ENCODE measurements at places on chromosomes 16 and 17.
A peak's percentile ranks its signal among the peaks of the same experiment; 100 is the strongest.

GRCh38 chr17:80474961-80475909 is 1.2 kb downstream of the NPTX1 start:
- no peak for DNase-seq

DNA sequence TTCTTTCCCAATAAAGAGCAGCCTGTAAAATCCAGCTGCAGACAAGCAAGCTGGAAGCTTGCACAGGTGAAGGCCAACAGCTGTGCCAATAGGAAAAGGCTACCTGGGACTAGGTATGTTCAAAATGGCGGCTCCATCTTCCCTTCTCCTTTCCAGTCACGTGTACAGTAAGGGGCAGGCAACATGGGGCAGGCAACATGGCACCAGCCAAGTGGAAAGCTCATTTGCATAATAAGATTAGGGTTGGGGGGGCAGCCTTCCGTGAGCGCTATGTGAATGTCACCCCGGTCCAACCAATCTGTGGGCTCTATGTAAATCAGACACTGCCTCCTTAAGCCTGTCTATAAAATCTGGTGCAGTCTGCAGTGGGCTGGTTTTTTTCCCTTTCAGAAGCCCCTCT is 31.3 kb downstream of the TVP23A start:
- no peak for DNase-seq

- DNase-seq = no peak
These were observed 175.5 kb downstream of the PRKCB start for GRCh38 chr16:24011237-24011636.

DNA sequence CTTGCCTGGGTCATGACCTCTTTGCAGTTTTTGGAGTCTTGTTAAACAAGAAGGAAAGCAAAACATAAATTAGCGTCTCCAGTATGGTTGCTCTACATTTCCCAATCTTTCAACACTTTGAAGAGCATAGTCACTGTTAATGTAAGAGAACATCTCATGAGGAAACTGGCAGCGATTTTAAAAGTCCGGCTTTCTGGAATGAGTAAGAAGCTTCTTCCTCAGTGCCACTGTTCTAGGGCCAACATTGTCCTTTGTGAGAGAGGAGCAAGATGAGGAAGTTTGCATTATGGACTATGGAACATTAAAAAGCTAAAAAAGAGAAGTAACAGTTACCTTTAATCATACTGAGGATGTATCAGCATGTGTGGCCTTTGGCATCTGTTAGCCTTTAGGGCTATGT is 73.1 kb downstream of the WNT3 start:
- no peak for DNase-seq

- no peak for DNase-seq
These were observed 2.4 kb downstream of the GOSR2 start for GRCh38 chr17:46925185-46925868.

GRCh38 chr17:4440690-4441686 is 7.2 kb downstream of the SPNS3 start:
- peak; percentile 61 for DNase-seq

DNA sequence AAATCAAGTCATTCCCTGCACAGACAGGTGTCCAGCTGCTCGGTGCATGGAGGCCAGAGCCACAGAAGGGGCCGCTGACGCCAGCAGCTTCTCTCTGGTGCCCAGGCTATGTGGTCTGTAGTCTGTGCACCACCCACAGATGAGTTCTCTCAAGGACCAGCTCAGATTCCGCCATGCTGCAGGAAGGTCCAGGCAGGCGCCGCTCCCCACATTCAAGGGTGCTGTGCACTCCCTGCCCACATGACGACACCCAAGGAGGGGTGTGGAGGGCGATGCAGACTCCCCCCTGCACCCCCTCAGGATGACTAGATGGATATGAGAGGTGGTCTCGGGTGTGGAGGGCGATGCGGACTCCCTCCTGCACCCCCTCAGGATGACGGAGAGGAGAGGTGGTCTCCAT is 119.0 kb downstream of the ANKRD11 start:
- DNase-seq = no peak

- no peak for DNase-seq
These were observed 211.2 kb downstream of the RPTOR start for GRCh38 chr17:80755650-80756405.

GRCh38 chr16:50371936-50372595 is 3.3 kb upstream of the BRD7 start:
- DNase-seq = no peak

- DNase-seq = peak; percentile 74
These were observed 22.5 kb upstream of the SLC35B1 start for GRCh38 chr17:49730078-49730784.

DNA sequence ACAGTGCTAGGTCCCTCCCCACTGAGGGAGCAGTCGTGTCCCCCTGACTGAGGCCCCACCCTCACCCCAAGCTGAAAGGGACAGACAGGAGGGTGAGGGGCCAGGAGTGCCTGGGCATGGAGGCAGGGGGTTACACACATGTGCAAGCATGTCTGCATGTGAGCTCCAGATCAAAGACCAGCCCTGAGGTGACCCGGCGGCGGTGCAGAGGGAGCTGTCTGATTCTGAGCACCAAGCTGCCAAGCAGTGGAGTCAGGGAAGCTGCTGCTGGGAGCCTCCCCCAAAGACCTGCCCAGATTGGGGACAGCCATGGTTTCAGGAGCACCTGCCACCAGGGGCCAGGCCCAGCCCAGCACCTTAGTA is 5.5 kb downstream of the DLX3 start:
- no peak for DNase-seq

- no peak for DNase-seq
These were observed 19.7 kb downstream of the APPBP2 start for GRCh38 chr17:60506312-60506711.

DNA sequence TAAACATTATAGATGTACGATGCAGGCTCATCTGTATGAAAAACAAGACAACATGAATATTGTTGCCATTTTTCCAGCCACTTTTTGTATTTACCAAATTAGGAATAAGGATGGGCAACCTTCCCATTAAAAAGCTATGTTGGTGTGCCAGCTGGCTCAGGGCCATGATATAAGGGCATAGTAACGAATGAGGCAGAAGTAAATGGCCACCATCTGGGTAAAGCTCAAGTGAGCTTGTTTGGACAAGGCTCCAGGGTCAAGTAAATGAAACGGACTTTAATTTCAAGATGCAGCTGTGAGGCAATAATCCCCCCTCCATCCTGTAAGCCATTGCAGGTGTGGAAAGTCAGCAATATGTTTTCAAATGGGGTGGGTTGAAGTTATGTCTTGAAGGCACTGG is 930.9 kb upstream of the CDH8 start:
- peak; percentile 2 for DNase-seq

GRCh38 chr17:41823580-41823979 is 10.8 kb downstream of the FKBP10 start:
- peak; percentile 14 for DNase-seq

DNA sequence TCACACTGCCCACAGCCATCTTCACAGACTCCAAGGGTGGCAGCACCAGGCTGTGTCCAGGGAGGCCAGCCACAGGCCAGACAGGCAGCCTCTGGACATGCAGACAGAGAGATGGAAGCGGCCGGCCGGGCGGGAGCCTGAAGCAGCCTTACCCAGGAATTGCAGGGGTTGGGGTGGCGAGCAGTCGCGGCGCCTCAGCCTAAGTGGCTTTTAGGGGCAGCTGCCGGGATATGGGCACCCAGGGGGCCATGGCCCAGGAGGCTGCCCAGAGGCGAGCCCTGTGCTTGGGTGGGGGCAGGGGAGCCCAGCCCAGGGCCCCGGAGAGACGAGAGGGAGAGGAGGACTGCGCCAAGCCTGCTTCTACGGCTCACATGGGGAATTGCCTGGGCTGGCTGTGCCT is 1.5 kb upstream of the NHERF2 start:
- DNase-seq = peak; percentile 74

DNA sequence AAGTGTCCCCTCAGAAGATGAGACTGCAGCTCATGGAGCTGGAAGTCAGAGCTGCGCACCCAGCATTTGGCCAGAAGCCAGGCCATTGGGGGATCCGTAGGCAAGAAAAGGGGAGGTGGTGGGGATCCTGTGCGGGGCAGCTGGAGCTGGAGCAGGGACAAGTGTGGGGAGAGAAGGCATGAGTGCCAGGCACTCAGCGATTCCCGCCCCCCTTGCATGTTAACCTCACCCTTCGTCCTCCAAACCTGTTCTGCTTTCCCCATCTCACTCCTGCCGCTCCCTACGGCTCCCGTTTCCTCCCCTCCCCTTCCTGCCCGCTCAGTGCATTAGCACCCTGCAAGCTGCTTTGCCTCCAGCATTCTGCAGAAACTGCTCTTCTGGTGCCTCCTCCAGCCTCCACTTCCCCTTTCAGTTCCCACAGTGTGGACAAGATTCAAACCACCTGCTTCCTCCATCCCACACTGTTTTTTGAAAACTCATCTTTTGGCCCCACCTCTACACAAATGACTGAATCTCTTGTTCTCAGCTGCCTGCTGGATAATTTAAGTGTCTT is 5.6 kb downstream of the ALOX15 start:
- no peak for DNase-seq

- DNase-seq = no peak
These were observed 15.2 kb upstream of the FLCN start for GRCh38 chr17:17252149-17252661.

DNA sequence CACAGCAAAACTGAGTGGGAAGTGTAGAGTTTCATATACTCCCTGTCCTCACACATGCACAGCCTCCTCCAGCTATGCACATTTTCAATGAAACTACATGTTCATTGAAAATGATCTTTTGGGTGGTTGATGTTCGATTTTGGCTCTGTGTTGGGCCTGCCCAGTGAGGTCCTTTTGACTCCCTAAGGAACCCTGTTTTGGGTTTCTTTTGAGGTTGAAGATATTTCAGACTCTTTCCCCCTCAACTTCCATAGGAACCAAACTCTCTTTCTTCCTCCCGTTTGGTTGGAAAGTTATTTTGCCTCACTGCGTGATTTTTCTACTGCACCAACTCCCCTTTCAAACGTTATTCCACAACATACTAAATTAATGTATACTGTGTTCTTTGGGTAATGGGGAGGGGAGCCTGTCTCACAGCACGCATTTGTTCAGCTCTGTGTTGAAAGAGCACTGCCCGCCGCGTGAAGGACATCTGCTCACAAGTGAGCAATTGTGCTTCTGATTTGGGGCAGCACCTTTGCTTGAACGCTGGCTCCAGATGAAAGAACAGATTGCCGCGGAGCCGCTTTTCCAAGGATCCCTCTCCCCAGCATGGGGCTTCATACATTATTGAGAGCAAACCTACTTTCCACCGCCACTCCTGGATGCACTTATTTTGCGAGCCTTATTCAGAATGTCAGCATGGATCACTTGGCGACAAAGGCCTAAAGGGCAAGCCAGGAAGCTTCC is 385.9 kb downstream of the WWOX start:
- no peak for DNase-seq

- DNase-seq = no peak
These were observed 1991.2 kb downstream of the TP53TG3F start for GRCh38 chr16:35450648-35451047.

- DNase-seq = peak; percentile 90
These were observed 99.4 kb upstream of the CHMP6 start for GRCh38 chr17:80892019-80892855.

GRCh38 chr17:42459256-42459800 is 650 bp downstream of the ATP6V0A1 start:
- DNase-seq = peak; percentile 61

DNA sequence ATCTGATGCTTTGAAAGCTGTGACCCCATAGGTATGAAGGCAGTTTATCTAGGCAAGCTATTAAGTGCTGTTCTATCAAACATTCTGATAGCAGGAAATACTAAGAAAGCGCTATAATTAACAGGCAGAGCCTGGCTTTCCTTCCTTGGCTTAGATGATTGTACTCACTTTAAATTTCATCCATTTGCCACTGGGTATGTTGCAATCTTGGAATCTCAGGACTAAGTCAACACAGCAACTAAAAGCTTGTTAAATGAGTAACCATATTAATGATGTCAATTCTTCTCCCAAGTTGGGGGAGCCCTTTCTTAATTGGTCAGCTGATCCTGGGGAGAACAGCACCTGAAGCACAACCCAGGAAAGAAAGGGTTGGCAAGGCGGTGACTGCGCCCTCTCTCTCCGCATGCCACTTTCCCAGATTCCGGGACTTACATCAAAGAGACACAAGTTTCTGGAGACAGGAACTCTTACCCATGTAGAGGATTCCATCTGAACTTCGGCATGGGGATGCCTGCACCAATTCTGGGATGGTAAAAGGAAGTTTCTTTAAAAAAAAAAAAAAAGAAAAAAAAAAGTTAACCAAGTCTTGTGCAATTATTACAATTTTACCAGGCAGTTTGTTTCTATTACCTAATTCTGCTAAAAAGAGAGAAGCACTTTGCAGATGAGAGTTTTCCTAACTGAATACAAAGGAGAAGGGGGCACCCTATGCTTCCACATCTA is 54.4 kb upstream of the ICAM2 start:
- DNase-seq = no peak

DNA sequence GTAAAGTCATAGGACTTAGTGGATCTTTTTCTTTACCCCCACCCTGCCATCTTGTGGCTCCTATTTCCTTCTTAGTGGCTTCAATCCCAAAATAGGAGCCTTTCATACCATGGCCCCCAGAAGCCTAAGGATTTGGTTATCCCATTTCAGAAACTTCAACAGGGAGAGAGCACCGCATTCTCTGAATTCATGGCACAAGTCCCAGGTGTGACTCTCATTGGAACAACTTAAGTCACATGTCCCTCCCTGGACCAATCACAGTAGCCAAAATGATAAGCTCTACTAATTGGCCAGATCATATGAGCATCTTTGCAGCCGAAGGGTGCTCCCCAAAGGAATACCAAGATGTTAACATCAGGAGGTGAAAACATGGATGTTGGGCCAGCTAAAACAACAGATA is 43.2 kb downstream of the AXIN2 start:
- no peak for DNase-seq

- no peak for DNase-seq
These were observed 80.2 kb upstream of the DOC2B start for GRCh38 chr17:261635-262034.

DNA sequence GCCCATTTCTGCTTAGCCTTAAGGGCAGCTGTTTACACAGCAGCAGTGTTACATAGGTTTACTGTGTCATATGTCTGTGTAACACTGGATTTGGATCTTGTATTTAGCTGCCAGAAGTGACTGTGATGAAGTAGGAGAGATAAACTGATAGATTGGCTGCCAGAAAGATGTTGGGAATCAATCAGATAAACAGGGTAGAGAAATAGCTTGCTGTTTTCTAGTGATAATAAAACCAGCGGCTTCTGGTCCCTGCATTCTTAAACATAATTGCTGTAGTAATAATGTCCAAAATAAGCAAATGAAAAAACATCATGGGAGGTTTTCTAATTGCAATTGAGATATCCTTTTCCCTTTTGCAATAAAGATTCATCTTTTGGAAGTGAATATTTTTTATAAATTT is 68.7 kb downstream of the AATF start:
- no peak for DNase-seq

DNA sequence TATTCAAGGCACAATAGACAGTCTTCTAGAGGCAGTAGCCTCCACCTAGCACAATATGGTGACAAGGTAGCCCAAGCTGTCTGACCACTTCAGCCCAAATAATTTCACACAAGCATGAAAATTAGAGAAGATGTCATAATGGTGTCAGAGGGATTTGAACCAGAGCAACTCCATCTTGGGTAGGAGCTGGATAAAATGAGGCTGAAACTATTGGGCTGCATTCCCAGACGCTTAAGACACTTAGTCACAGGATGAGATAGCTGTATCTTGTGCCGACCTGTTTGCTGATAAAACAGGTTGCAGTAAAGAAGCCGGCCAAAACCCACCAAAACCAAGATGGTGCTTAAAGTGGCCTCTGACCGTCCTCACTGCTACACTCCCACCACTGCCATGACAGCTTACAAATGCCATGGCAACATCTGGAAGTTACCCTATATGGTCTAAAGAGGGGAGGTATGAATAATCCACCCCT is 192.6 kb downstream of the CPPED1 start:
- DNase-seq = no peak

All from left lung (tissue), 14 donors.